GM23248 (cell line): ENCODE measurements at places on chromosomes 1 and 21. TPM values are rescaled to one million over a fixed set of nuclear protein-coding genes. Genes with fewer than 3 reads are reported as not detected.

Gene MAST2
- total RNA-seq, result 19.1 TPM in 2 replicates

Gene TMED5
- 37.4 and 39.0 TPM in 2 replicates for total RNA-seq

Gene HEYL
- total RNA-seq, result not detected in 2 replicates

Gene OR2L3
- not detected in 2 replicates for total RNA-seq

Gene HPDL
- 3.7 TPM in 2 replicates for total RNA-seq

GRCh38 chr1:8981169-8981568 lies 35.5 kb downstream of the CA6 start:
- no peak for DNase-seq

DNA sequence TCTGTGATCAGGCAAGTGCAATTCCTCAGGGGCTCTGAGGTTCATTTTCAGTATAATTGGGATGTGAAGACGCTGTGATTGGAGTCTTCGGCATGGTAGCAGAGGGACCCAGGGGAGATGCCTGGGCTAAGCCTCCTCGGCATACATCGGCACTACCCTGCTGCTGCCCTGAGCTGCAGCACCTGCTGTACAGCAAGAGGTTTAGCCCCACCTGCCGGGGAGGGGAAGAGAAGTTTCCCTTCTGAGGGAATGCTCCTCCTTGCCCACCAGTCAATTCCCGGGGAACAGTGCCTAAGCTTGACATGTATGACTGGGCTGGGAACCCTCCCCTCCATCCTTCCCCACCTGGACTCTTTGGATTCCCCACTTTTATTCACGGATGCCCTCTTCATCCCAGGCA lies 24.9 kb downstream of the CNIH3 start:
- DNase-seq, result no peak

DNA sequence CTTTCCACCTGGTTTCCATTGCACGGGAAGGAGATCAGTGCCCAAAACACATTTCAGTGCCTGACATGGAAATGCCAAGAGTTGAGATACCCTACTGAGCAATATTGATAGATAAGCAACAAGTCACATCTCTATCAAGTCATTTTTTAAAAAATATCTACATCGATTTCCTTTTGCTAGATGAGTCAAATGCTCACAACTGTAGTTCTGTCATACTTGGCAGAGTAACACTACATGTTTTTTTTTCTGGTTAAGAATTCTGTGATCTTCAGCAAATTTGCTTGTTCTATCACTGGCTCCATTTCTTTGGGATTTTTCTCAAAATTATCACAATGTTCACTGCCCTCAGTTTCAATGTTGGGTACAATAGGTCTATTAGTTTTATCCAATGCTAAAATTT lies 145.4 kb downstream of the ZC3H11B start:
- DNase-seq, result peak; percentile 69

DNA sequence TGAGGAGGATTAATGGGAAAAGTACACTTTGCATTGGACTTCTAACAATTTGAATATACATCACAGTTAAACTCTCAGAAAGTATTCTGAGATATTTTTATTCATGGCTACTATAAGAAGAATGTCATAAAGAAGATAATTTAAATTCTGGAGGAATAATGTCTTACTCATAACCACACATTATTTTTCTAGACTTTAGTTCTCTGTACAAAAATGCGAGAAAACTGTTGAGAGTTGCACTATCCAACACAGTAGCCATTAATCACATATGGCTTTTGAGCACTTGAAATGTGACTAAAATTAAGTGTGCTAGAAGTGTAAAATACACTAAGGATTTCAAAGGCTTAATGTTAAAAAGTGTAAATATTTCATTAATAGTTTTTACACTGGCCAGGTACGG lies 53.8 kb downstream of the CRB1 start:
- DNase-seq, result peak; percentile 8

GRCh38 chr1:153402226-153402625 lies 11.4 kb upstream of the S100A8 start:
- DNase-seq, result no peak

- DNase-seq, result no peak
Measured at GRCh38 chr1:1954015-1954414, 34.9 kb upstream of the TMEM52 start.

DNA sequence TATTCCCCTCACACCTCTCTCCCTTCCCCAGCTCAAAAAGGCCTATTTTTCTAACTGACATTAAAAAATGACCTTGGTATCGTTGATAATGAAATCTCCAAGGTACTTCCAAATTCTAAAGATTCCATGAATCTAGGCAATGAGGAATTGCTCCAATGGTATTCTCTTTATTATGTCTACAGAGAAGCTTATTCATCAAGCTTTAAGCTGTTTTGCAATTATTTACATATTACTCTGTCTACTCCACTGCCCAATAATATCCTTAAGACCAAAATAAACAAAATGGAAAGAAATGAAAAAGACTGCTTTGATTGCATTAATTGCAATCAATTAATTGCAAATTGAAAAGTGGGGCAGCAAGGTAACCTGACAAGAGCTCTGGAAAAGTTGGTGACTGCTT lies 7.9 kb downstream of the PLPP3 start:
- DNase-seq, result peak; percentile 43

GRCh38 chr1:154406572-154406879 lies 1.4 kb downstream of the IL6R start:
- DNase-seq, result no peak

- DNase-seq, result no peak
Measured at GRCh38 chr1:25550683-25551310, 7.4 kb downstream of the LDLRAP1 start.

DNA sequence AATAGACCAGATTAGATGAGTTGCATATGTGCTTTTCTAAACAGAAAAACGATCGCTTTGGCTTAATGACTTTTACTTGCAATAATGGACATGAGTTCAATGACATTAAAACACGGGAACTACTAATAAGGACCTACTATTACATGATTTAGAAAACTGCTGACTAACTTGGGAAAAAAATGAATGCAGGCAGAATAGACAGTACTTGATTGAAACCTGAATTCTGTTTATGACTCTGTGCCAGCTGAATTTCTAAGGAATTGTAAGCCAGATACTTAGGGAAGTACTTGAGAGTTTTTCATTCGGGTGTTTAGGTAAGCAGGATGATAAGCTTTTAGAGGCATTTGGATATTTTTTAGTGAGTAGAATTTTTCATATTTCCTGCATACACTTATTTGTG lies 12.0 kb downstream of the ADGRL2 start:
- DNase-seq, result peak; percentile 13
